ENCODE measurements at places on chromosomes 5 and 9.

DNA sequence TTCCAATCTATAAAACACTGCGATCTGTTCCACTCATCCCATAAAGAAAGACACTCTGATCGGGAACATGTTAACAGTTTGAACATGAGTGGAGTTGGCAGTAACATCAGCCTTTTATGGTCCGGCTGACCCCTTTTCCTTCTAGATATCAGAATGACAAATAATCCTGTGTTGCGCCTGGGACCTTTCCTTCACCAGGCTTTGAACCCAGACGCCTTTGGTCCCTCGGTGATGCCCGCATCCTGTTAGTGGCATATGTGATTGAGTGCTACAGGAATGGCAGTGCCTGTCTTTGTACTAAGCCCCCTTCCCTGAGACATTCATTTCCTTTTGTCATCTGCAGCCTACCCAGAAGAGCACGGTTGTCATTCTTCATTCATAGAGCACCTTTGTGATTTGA lies 209.0 kb downstream of the PCSK5 start:
- DNase-seq: no peak

DNA sequence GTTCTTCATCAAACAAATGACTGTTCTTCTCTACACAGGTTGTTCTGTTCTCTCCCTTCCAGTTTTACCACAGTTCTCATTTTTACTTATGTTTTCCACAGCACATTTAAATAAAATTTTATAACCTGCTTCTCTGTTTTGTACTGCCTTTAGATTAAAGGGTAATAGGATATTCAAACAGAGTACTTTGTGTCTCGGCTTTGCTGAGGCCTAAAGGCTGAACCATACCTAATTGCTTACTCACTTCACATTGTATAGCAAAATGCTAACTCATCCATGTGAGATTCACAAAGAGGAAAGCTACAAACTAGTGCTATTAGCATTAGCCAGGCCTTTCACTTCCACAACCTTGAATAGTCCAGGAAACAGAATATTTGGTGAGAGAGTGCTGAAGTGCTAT lies 200.3 kb downstream of the TRPM3 start:
- no peak for DNase-seq

DNA sequence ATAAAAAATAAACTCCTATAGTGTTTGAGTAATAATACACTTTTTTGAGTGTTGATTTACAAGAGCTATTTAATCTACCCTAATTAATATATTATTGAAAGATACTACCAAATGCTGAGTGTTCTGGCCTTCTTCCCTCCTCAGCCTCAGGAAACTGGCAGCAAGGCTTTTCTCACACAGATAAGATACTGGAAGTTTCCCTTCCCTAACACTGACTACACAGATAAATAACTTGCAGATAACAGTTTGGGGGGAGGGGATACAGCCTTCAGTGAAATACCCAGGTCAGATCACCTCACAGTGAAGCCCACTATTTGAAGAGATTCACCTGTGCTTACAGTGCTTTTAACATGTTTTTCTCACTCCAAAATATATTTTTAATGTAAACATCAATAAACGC lies 1.6 kb upstream of the NIPSNAP3A start:
- DNase-seq: no peak

- DNase-seq: no peak
These were observed 97.9 kb downstream of the CRB2 start for GRCh38 chr9:123453831-123454321.

DNA sequence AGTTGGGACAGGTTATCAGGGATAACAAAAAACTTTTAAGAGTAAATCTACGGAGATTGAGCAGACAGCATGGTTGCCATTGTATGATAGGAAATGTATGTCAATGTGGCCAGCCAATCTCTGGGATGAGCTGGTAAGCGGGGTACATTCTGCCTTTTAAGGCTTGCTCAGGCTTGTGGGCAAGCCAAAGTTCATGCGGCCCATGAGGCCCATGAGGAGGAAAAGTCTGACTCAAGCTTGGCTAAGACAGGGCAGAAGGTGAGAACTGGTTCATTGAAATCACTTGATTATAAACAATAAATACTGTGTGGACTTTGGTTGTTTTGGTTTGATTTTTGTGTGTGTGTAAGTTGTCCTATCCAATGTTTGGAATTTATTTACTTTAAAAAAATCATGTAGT lies 997.1 kb downstream of the DNAH5 start:
- DNase-seq: no peak

DNA sequence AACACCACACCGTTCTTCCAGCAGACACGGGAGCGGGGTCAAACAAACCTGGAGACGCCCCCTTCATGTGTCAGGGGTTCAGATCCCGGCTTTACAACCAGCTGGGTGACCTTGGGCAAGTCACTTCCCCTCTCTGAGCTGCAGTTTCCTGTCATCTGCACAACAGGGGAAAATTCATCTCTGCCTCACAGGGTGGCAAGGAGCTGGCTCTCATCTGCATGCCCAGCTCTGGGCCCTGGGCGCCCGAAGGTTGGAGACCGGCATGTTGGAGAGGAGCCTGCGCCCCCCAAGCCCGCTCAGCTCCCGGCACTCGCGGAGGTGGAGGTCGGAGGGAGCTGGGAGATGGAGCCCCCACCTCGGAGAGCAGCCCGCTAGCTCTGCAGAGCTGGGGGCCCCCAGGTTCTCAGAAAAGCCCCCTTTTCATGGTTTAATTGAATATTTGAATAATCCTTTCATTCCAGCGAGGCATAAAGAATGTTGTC lies 20.4 kb downstream of the NR5A1 start:
- no peak for DNase-seq

DNA sequence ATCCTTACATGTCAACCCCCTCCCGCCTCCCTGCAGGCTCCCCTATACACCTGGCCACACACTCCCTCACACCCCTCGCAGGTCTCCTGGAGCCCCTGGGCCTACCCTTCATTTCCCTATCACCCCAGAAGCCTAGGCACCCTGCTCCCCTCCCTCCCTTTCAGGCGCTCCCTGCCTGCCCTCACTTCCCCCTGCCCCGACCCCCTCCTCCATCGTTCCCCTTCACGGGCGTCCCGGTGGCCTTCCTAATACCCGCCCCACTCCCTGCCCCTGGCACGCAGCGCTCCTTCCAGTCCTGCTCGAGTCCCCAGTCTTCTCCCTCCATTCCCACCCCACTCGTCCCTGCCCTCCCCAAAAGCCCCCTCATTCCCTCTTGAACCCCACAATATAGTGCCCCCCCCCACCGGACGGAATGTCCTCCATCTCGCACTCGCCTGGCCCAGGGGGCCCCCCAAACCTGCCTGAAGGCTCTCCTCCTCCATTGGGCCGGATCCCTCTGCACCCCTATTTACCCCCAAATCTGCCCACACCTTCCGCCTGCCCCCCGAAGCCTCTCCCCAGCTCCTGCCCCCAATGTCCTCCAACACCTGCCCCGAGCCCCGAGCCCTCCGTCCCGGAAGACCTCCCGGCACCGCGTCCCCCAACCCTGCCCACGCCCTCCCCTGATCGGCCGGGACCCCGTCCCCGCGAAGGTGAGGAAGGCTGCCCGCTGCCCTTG lies 746 bp downstream of the STRBP start:
- DNase-seq: no peak

- DNase-seq: no peak
These were observed 43.9 kb downstream of the PAM start for GRCh38 chr5:102799017-102799416.

DNA sequence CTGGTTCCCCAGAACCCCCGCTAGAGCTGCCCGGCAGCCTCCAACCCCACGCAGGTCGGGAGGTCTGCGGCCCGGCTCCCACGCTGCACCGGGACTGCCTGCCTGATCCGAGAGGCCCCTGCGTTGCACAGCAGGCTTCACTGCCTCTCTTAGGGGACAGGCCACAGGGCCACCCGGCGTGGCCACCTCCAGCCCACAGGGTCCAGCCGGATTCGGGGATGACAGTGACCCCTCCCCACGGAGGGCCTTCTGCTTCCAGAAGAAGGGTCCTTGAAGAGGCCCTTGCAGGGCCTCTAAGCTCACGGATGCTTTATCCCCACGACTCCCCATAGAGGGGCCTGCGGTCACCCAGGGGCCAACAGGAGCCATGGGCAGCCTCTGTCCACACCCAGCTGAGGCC lies 66.1 kb upstream of the PPP1R26 start:
- no peak for DNase-seq

DNA sequence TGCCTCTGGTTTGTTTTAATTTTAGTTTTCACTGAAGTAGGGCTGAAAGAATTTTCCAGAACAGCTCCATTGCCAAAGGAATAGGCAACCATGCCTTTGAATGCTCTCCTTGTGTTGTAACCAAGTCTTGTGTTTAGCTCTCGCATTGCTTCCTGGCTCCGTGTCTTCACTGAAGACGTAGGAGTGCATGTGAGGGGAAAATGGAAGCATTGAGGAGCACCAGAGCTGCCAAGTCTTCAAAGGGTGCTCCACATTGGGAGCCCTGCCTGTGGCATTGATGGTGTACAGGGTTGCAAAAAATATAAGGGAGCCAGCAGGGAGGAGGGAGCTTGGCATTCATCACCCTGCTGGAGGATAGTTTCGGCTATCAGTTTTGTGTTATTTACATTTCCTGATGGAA lies 86.6 kb downstream of the NTRK2 start:
- no peak for DNase-seq

- DNase-seq: no peak
These were observed 71.4 kb downstream of the DCP2 start for GRCh38 chr5:113047733-113048652.

- no peak for DNase-seq
These were observed 119.8 kb upstream of the NEK6 start for GRCh38 chr9:124137944-124138335.

DNA sequence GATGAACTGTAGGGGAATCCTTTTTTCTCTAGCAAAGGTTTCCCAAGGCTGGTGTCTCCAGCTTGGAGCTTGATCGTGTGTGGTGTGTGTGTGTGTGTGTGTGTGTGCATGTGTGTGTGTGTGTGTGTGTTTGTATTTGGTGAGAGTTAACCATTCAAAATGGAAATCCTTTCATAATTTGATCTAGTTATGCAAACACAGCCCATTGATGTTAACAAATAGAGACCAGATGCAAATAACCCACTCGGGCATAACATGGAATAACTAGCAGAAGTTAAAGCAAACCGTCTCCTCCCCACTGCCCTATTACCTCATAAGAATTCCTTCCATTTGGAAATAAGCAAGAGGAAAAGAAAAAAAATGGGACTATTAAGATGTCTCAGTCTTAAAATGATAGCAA lies 24.9 kb upstream of the ZSWIM6 start:
- no peak for DNase-seq
